Activated CD8-positive, alpha-beta T cell treated with anti-CD3 and anti-CD28 coated beads for 36 hours (primary cell): ENCODE measurements at places on chromosomes 6 and 20. TPM values are rescaled to one million over a fixed set of nuclear protein-coding genes. Genes with fewer than 3 reads are reported as not detected.

DNA sequence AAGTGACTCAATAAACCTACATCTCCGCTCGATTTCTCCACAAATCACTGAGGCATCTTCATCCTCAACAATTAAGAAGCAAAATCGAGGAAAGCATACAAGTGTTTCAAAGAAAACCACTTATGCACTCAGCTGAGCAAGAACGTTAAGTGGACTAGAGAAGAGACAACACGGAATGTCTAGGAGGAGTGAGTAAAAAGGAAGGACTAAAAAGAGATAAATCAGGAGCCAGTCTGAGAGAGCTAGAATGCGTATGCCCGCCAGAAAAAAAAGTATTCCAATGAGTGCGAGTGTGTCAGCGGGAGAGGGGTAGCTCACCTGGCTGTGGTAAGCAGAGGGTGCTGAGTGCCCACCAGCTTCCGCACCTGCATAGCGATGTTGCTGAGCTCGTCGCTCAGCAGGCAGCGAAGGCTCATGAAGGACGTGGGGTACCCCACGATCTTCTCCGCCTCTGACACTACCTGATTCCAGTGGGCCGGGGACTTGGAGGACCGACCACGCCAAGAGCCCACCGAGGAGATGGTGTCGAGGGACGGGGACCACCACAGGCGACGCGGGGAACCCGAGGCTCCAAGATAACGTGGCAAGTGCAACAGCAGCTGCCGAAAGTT, 587 bp downstream of the PDSS2 start:
- DNase-seq = peak; percentile 51
- H3K36me3 ChIP-seq = peaks cover 2% of the 10 kb centered on the region
- peaks cover 15% of the 10 kb centered on the region for H3K4me1 ChIP-seq
- peak overlapping the region; percentile 90 for H3K27ac ChIP-seq
- no peaks in the 10 kb centered on the region for H3K27me3 ChIP-seq

DNA sequence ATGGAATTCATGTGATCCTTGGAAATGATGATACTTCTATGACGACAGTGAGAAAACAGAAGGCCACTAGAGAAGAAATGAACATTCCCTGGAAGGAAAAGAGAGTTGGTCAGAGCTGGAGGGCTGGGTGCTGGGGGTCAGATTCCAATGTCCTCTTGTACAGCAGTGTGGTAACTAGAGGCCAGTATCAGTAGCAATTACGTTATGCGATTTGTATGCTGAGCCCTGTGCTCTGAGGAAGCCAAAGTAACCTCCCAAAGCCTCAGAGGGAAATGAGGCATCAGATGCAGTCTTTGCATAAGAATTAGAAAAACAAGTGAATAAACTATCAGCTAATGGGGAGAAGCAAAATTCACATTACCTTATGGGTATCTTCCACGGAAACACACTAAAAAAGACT, 65.5 kb upstream of the SLC4A11 start:
- peaks cover 3% of the 10 kb centered on the region for H3K36me3 ChIP-seq
- H3K4me1 ChIP-seq = no peaks in the 10 kb centered on the region
- no peaks in the 10 kb centered on the region for H3K27me3 ChIP-seq

GRCh38 chr6:168967281-168967925, 286.2 kb downstream of the THBS2 start:
- no peak overlapping the region for H3K4me3 ChIP-seq
- no peaks in the 10 kb centered on the region for H3K36me3 ChIP-seq
- H3K27ac ChIP-seq = no peak overlapping the region
- no peaks in the 10 kb centered on the region for H3K4me1 ChIP-seq

GRCh38 chr6:42390228-42390934, 61.3 kb downstream of the TRERF1 start:
- peak overlapping the region; percentile 73 for H3K4me3 ChIP-seq
- peaks cover 95% of the 10 kb centered on the region for H3K4me1 ChIP-seq
- peak; percentile 83 for DNase-seq
- no peaks in the 10 kb centered on the region for H3K27me3 ChIP-seq
- peaks cover 2% of the 10 kb centered on the region for H3K36me3 ChIP-seq

DNA sequence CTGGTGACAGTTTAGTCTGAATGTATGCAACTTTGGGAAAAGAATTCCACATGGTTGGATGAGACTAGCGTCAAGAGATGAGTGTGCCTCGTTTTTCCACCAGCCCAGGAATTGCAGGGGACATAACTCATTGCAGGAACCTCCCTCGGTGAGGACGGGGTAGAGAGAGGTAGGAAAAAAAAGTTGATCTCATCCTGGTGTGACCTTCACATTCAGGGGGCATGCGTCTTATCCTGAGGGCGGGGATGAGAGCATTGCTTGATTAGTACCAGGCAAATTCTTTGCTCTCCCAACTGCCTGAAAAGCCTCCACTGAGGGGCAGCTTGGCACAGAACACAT, 11.8 kb downstream of the TLDC2 start:
- no peak overlapping the region for H3K4me3 ChIP-seq
- H3K36me3 ChIP-seq = peaks cover 5% of the 10 kb centered on the region
- H3K27me3 ChIP-seq = no peaks in the 10 kb centered on the region
- H3K27ac ChIP-seq = no peak overlapping the region

DNA sequence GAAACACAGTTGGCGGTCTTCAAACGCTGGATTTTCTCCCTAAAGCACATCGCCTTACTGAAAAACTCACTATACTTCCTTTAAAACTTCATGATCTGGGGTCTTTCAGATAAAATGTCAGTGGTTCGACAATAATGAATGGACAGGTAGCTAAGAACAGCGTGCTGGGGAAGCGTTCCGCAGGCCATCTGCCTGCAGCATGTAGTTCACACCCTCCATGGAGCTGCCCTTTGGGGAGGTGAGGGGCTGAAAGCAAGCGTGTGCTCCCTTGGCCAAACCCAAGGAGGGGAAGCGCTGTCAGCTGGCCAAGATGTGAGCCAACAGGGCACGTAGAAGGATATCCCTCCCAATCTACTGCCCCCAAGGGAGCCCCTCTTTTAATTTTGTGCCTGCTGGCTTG, 20.8 kb downstream of the MYLK4 start:
- peaks cover 1% of the 10 kb centered on the region for H3K27me3 ChIP-seq
- no peak for DNase-seq
- peaks cover 4% of the 10 kb centered on the region for H3K4me1 ChIP-seq
- H3K4me3 ChIP-seq = no peak overlapping the region
- H3K36me3 ChIP-seq = no peaks in the 10 kb centered on the region

GRCh38 chr20:56781108-56781739, 152.1 kb downstream of the TFAP2C start:
- H3K4me3 ChIP-seq = no peak overlapping the region
- no peak for DNase-seq
- H3K36me3 ChIP-seq = no peaks in the 10 kb centered on the region
- H3K27me3 ChIP-seq = peaks cover 3% of the 10 kb centered on the region

DNA sequence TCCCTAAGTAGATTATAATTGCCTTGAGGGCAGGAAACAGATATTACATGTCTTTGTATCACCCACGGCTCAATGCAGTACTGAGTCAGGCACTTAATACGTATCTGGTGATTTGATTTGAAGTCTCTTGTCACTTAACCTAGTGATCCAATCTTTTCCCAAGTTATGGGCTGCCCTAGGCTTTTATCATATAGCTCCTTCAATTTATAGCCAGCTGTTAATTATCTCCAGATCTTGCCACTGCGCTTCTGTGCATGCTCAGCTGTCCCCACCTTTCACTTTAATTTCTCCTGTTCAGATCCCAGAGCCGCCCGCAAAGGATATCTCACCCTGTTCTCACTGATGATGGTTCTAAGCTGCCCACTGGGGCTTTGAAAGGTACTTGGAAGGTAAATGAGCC, 41.9 kb downstream of the SNHG17 start:
- H3K36me3 ChIP-seq = no peaks in the 10 kb centered on the region
- no peak overlapping the region for H3K4me3 ChIP-seq
- no peaks in the 10 kb centered on the region for H3K27me3 ChIP-seq
- DNase-seq = no peak
- no peak overlapping the region for H3K27ac ChIP-seq

DNA sequence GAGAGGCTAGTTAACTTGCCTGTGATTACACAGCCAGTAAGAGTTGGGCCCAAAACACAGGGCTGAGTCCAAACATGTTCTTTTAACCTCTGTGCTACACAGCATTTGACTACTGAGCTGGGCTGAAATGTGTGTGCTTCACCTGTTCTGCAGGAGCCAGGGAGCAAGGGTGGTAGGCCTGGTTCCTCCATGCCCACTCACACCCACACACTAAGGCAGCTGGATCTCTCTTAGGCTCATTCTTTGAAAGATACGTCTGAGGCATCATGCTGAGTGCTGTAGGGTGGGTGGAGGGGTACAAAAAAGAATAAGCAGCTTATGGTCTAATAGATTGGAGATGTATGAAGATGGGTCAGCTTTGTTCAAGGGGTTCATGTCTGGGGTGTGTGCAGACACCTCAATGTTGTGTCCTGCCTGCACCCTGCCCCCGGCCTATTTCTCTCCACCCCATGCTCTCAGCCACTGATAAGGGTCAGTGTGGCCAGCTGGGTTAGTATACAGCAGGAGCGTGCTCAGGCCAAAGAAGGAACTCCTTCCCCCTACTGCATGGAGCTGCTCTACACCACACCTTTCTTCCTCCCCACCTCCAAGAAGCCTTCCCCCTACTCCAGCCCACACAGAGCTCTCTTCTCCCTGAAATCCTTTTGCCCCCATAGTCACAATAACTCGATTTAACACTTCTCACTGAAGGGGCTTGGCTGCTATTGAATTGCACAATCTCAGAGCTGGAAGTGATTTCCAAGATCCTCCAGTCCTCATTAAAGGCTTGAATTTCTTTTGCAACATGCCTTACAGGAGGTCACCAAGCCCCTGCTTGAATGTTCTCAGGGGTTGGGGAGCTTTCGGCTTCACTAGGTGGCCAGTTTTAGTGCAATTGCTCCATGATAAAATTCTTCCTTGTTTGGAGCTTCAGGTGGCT, 3.4 kb downstream of the PPP2R5D start:
- no peak overlapping the region for H3K4me3 ChIP-seq
- H3K27me3 ChIP-seq = no peaks in the 10 kb centered on the region
- H3K27ac ChIP-seq = no peak overlapping the region
- H3K36me3 ChIP-seq = peaks cover 18% of the 10 kb centered on the region
- H3K4me1 ChIP-seq = peaks cover 46% of the 10 kb centered on the region

GRCh38 chr20:13024596-13024995, 15.8 kb downstream of the SPTLC3 start:
- no peak overlapping the region for H3K4me3 ChIP-seq
- no peaks in the 10 kb centered on the region for H3K36me3 ChIP-seq
- no peaks in the 10 kb centered on the region for H3K27me3 ChIP-seq

GRCh38 chr20:49281059-49281912, 3.4 kb upstream of the ZNFX1 start:
- peak overlapping the region; percentile 100 for H3K4me3 ChIP-seq
- H3K36me3 ChIP-seq = peaks cover 89% of the 10 kb centered on the region
- no peak for DNase-seq
- peak overlapping the region; percentile 100 for H3K27ac ChIP-seq

- peak; percentile 71 for DNase-seq
- H3K27me3 ChIP-seq = peaks cover 7% of the 10 kb centered on the region
- no peaks in the 10 kb centered on the region for H3K36me3 ChIP-seq
- no peak overlapping the region for H3K27ac ChIP-seq
- H3K4me3 ChIP-seq = no peak overlapping the region
Observed at GRCh38 chr20:20837574-20838021, 125.2 kb upstream of the RALGAPA2 start.

- H3K27me3 ChIP-seq = no peaks in the 10 kb centered on the region
- H3K4me1 ChIP-seq = peaks cover 58% of the 10 kb centered on the region
- peaks cover 11% of the 10 kb centered on the region for H3K36me3 ChIP-seq
- DNase-seq = no peak
Observed at GRCh38 chr6:34672657-34673043, 23.9 kb downstream of the ILRUN start.

GRCh38 chr6:2529211-2529719, 221.5 kb downstream of the MYLK4 start:
- H3K27ac ChIP-seq = no peak overlapping the region
- H3K27me3 ChIP-seq = peaks cover 25% of the 10 kb centered on the region
- DNase-seq = no peak
- peaks cover 1% of the 10 kb centered on the region for H3K36me3 ChIP-seq
- no peak overlapping the region for H3K4me3 ChIP-seq
- no peaks in the 10 kb centered on the region for H3K4me1 ChIP-seq

- no peak overlapping the region for H3K4me3 ChIP-seq
- H3K4me1 ChIP-seq = no peaks in the 10 kb centered on the region
- H3K36me3 ChIP-seq = no peaks in the 10 kb centered on the region
Observed at GRCh38 chr20:57458400-57459160, 66.4 kb downstream of the CTCFL start.

- no peak for DNase-seq
- H3K4me3 ChIP-seq = no peak overlapping the region
- H3K27me3 ChIP-seq = peaks cover 2% of the 10 kb centered on the region
- H3K27ac ChIP-seq = no peak overlapping the region
- no peaks in the 10 kb centered on the region for H3K4me1 ChIP-seq
- peaks cover 3% of the 10 kb centered on the region for H3K36me3 ChIP-seq
Observed at GRCh38 chr6:166572370-166573261, 13.9 kb downstream of the RAMACL start.

DNA sequence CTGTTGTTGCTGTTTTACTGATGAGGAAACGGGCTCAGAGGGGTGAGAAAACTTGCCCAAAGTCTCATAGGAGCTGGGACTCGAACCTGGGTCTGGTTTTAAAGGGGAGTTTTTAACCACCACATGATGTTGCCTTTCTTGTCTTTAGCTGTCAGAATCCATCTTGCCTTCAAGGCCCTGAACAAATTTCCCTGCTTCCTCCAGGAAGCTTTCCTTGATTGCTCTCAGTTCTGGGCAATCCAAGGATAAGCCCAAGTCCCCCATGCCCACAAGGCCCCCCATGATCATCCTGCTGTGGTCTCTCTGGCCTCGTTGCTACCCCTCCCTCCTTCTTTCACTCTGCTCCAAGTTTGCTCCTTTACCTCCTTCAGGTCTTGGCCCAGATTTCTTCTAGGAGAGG, 73.5 kb downstream of the CD40 start:
- no peak for DNase-seq
- peaks cover 3% of the 10 kb centered on the region for H3K27me3 ChIP-seq
- H3K4me1 ChIP-seq = no peaks in the 10 kb centered on the region

DNA sequence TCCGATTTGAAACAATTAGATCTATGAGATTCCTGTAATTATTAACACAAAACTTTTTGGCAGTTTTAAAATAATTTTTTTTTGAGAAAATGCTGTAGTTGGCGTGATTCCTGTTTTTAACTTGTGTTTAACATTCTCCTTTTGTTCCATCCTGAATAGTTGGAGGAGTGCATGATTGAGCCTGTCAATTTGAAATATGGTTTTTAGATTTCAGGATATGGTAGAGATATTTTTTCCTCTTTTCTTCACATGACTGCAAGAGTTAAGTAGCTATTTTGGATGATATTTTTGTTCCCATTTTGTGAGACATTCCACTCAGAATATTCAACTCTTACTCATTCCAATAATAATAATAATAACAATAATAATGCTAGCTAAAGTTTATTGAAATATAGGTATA, 241.7 kb upstream of the MAN1A1 start:
- no peaks in the 10 kb centered on the region for H3K27me3 ChIP-seq
- no peaks in the 10 kb centered on the region for H3K36me3 ChIP-seq
- DNase-seq = no peak
- no peaks in the 10 kb centered on the region for H3K4me1 ChIP-seq

GRCh38 chr20:2658414-2659354, 5.3 kb downstream of the IDH3B start:
- peak overlapping the region; percentile 67 for H3K27ac ChIP-seq
- H3K27me3 ChIP-seq = no peaks in the 10 kb centered on the region
- no peak overlapping the region for H3K4me3 ChIP-seq
- peak; percentile 34 for DNase-seq
- peaks cover 47% of the 10 kb centered on the region for H3K4me1 ChIP-seq
- peaks cover 71% of the 10 kb centered on the region for H3K36me3 ChIP-seq

The GCNT2 gene
- total RNA-seq = 2.3 TPM

The LY6G6D gene
- not detected for total RNA-seq

The SLC9A8 gene
- 9.4 TPM for total RNA-seq

The MYH7B gene
- total RNA-seq = 0.22 TPM

The FNDC1 gene
- total RNA-seq = not detected

The HSD17B8 gene
- total RNA-seq = 40.6 TPM

The SIGLEC1 gene
- total RNA-seq = not detected

The TCP11 gene
- not detected for total RNA-seq

The PCSK2 gene
- not detected for total RNA-seq

The SMPD2 gene
- 9.6 TPM for total RNA-seq

The LBP gene
- total RNA-seq = not detected

The MAK gene
- 0.27 TPM for total RNA-seq
